ENCODE measurements at places on chromosomes 6 and 20. TPM values are rescaled to one million over a fixed set of nuclear protein-coding genes. Genes with fewer than 3 reads are reported as not detected.

The GSTA1 gene
- total RNA-seq: not detected

The NANP gene
- total RNA-seq: 3.0 TPM

The MMP24 gene
- 75.0 TPM for total RNA-seq

The BLCAP gene
- total RNA-seq: 73.3 TPM

The IDH3B gene
- total RNA-seq: 62.2 TPM

The SLC13A3 gene
- total RNA-seq: 7.9 TPM

The FNDC11 gene
- 4.4 TPM for total RNA-seq

The PCK1 gene
- total RNA-seq: under 0.01 TPM

The MLIP gene
- 5.9 TPM for total RNA-seq

The BMP2 gene
- 6.1 TPM for total RNA-seq

The TREML2 gene
- total RNA-seq: under 0.01 TPM

The SLC17A2 gene
- total RNA-seq: not detected

The GNAS-AS1 gene
- total RNA-seq: 0.49 TPM

The UBD gene
- 0.25 TPM for total RNA-seq

The HTR1E gene
- not detected for total RNA-seq

The B3GAT2 gene
- 23.4 TPM for total RNA-seq

The PROCR gene
- 3.9 TPM for total RNA-seq

The ZNF341 gene
- 2.0 TPM for total RNA-seq
